ENCODE measurements at places on chromosomes 3 and 15.

GRCh38 chr3:180571831-180572598 lies 29.9 kb upstream of the TTC14 start:
- DNase-seq: no peak

DNA sequence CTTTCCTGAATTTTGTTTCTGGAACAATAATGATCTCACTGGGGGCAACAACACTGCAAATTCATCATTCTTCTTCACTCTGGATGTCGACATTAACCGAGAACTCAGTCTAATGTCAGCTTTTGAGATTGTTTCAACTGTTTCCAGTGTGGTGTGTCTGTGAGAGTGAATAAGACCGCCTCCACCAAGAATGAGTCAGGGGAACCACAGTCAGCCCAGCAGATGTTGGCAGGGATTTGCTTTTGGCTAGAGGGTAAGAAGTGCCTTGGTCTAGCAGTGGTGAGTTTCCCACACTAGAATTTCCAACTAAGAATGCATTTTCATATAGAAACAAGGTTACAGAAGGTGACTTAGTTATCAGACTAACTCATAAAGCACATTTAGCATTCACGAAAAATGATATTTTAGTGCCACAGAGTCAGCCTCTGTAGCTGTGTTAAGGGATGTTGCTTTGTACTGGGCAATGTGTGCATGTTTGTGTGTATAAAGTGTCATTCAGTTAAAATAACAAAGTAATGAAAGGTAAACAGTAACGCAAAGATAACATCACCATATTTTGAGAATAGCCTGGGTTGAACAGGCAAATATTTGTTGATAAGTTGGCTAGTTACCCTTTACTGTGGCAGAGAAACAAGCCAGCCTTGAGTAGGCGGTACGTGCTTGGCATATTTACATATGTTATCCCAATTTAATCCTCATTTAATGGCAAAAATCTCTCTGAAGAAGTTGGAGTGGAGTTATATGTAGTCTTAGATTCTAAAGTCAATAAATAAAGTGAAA lies 33.8 kb downstream of the DRD3 start:
- DNase-seq: peak; percentile 61

GRCh38 chr15:41904541-41905005 lies 10.7 kb upstream of the SPTBN5 start:
- DNase-seq: no peak

DNA sequence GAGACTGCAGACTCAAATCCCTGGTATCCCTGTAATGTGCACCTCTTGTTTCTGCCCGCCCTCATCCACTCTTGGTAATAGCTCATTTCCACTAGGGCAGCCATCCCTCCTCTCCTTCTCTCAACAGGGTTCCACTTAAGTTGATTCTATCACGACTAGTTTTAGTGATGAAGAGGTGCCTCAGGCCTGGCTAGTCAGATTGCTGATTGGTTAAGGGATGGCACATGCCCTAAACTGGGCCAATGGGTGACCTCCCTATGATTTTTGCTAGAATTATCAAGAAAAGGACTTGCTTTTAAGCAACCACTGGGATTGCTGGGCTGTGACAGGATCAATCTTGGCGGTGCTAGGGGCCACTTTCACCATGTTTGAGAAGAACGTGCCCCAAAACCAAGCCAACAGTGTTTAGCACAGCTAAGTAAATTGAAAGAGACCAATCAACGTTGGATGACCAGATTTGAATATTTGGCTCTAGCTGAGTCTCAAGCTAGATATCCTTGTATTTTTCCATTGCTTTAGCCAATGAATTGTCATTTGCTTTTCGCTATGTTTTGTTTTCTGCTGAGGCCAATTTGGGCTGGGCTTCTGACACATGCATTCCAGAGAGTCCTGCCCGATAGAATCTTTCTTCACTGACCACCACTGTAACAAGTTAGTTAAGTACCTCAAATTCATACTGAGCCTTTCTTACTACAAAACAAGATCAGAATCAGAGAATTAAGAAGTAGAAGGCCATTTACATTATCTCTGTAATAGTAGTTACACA lies 131.0 kb downstream of the PDZRN3 start:
- no peak for DNase-seq

DNA sequence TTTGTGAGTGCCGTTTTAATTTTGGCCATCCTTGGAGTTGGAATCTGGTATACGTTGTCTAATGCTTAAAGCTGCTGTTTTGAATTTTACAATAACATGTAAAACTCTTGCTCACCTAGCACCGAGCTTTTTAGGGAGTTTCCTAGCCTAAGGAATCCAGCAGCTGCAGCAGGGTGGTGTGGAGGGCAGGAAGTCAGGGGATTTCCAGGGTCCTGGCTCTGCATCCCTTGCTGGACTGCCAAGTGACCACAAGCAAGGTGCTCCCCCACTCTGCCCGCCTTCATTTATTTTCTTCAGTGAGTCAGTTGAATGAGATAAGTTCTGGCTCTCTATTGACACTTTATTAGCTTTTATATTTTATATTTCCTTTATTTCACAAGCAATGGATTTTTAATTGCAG lies 113.7 kb downstream of the ATG7 start:
- DNase-seq: no peak

GRCh38 chr3:160943996-160944395 lies 161.2 kb downstream of the B3GALNT1 start:
- no peak for DNase-seq

- peak; percentile 53 for DNase-seq
Measured at GRCh38 chr3:115217678-115218451, 70.8 kb upstream of the ZBTB20 start.

DNA sequence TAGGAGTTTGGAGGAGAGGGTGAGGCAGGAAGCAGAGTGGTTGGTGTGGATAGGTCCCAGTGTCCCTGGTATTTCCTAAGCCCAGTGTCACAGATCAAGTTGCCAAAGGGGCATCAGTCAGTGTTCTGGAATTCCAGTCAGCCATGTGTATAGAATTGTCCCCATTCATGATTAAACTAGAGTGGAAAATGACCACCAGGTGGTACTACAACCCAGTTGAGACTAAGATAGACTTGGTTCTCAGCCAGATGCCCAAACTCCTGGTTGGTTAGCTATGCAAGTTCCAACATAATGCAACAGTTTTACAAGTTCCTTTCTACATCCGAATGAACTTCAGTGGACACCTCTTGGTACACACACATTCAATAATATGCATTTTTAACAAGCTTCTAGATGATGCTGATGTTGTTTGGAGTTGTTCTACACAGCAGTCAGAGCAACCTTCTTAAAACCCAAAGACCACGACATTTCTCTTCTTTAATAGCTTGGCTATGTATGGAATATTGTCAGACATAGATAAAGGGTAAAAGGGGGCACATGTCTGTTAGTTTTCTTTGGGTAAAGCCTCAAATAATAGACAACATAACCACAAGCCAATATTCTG lies 8.4 kb upstream of the ATR start:
- peak; percentile 41 for DNase-seq

DNA sequence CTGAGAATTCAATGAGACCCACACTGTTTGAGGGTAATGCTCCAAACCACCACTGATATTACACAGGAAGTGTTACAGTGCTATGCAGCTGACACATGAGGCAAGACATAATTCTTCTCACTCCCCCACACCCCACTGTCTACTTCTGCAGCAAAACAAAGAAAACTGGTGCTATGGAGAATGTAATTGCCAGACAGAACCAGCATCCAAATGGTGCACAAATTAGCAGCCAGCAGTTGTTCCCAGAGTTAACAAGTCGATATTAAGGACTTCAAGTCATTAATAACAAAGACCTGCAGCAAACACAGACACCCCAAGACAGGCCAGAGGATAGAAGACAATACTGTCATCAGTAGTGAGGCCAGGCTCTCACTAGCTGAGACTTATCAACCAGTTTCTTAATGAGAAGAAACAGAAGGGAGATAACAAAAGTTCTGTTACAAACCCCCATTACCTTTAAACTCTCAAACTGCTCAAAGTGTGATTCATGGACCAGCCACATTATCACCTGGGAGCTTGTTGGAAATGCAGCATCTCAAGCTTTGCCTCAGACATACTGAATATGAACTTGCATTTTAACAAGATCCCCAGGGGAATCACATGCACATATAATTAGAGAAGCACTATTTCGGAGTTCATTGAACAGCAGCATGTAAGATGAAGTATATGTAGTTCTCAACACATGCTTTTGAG lies 58.7 kb upstream of the FNDC3B start:
- no peak for DNase-seq

GRCh38 chr3:52246264-52246620 lies 683 bp downstream of the PPM1M start:
- no peak for DNase-seq

- no peak for DNase-seq
Measured at GRCh38 chr3:172608575-172608974, 85.3 kb upstream of the TNFSF10 start.

- DNase-seq: no peak
Measured at GRCh38 chr3:105608623-105609022, 241.9 kb downstream of the ALCAM start.

DNA sequence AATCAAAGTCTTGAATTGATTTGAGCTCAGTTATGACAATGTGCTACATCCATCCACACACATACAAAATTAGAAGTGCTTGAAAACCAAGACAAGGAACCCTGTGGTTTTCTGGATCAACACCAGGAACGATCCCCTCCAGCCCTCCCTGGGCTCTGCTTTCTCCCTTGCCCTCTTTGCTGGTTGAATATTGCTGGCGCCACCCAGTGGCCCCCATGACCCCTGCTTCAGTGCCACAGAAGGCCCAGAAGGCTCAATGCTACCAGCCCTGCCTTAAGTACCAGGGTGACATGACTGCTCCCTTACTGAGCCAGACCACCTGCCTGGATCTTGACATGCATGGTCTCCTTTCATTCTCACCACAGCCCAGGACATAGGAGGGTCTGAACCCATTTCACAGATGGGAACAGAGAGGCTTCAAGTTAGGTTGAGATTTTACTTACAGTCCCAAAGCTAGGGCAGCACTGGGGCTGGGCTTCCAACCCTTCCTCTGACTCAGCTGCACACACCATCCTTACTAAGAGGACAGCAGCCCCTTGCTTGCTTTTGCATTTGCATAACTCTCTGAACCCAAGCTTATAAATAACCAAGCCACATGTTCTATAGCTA lies 15.0 kb downstream of the IL12A start:
- DNase-seq: no peak

- no peak for DNase-seq
Measured at GRCh38 chr15:40282869-40283614, at the start of gene ANKRD63. TSS of gene ANKRD63 (minus strand) at chr15:40283064. CDS start at chr15:40282586, 478 bp downstream.

- no peak for DNase-seq
Measured at GRCh38 chr3:55337641-55338180, 149.4 kb downstream of the WNT5A start.

DNA sequence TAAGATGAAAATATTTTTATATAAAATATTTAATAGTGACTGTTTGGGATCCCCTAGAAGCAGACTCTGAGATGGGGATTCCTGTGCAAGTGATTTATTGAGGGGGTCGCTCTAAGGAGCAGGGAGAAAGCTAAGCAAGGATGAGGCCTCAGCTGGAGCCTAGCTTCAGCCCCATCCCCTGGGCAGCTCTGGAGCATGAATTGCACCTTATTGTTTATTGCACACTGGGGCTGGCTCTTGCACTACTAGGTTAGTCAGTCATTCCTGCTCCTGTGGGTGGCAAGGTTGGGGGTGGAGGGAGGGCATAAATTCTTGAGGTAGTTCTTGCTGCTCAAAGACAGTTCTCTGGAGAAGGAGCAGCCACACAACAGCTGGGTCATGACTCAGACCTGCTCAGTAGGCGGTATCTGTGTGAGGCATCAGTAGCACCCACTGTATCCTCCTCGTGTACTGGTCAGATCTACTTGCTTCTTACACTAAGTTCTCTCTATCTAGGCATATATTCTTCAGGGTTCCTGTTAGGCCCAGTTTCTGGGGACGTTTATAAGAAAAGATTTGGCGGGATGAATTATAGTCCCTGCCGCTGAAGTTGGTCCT lies 27.2 kb upstream of the TNFSF10 start:
- no peak for DNase-seq

DNA sequence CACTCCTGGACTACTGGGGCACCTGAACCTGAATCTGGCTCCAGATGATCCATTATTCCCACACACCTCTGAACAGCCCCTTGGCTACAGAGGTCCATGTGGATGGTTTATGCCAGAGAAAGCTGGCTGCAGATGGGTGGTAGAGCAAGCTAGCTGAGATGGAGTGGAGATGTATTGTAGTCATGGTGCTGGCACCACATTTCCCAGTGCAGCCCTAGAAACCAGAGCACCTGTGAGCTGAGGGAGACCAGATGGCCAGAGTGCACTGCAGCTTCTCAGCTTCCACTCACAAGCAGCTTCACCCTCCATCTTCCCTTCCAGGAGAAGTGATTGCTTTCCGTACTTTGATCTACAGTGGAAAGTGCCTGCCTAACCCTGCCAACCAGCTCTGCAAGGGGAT lies 29.9 kb downstream of the RBP1 start:
- DNase-seq: no peak

- DNase-seq: no peak
Measured at GRCh38 chr3:120642368-120642948, 39.6 kb downstream of the HGD start.

GRCh38 chr15:85598718-85599398 lies 195.9 kb downstream of the KLHL25 start:
- no peak for DNase-seq

- no peak for DNase-seq
Measured at GRCh38 chr3:73028803-73029202, 32.2 kb downstream of the PPP4R2 start.

DNA sequence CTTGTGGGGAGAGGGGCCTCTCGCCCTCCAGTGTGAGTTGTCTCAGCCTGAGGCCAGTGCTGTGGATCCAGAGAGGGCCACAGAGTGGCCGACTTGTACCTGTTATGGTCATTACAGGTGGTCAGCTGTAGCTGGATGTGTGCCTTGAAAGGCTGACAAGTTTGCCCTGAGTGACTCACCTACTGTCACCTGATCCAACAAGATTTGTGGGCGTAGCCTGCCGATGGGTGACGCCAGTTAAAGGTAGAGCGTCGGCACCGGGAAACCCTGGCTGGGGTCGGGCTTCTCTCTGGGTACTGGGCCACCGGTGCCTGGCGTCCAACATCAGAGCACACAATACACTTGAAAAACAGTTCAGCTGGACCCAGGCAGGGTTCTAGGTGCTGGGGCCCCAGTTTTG lies 2.8 kb upstream of the ISG20 start:
- no peak for DNase-seq

GRCh38 chr3:56269755-56270535 lies 198.3 kb downstream of the ERC2 start:
- DNase-seq: no peak

DNA sequence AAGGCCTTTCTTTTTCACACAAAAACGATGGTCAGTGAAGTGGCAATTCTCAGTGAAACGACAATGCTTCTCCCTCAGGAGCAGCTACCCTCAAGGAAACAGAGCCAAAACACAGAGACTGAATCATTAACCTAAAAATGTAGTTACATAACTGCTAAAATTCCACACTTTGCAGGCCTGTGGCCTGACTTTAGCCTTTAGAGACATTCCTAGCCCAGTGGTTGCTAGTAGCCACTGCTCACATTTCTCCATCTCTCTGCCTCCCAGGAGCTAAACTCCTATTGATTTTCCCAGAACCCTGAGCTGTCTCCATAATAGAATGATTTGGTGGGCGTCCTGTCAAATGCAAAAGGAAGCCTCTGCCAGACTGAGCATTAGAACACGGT lies 630.1 kb upstream of the KCNMB2 start:
- DNase-seq: no peak

Measured in brain pericyte (primary cell).